ENCODE measurements at places on chromosomes 1 and 21. TPM values are rescaled to one million over a fixed set of nuclear protein-coding genes. Genes with fewer than 3 reads are reported as not detected.

LIPI gene
- not detected for total RNA-seq

PDC gene
- total RNA-seq, result not detected

C1orf87 gene
- not detected for total RNA-seq

FAM89A gene
- total RNA-seq, result 44.2 TPM

RGS8 gene
- total RNA-seq, result not detected

PARS2 gene
- total RNA-seq, result 4.8 TPM

GUCA2B gene
- total RNA-seq, result not detected

OR14A16 gene
- total RNA-seq, result not detected

FNDC10 gene
- total RNA-seq, result 1.4 TPM

C1orf115 gene
- 124 TPM for total RNA-seq

DIRAS3 gene
- total RNA-seq, result 0.85 TPM

THAP3 gene
- 23.5 TPM for total RNA-seq

ST6GALNAC5 gene
- total RNA-seq, result not detected

FHAD1 gene
- total RNA-seq, result 0.23 TPM

S100A3 gene
- 1.3 TPM for total RNA-seq

RPAP2 gene
- 22.8 TPM for total RNA-seq

SLC9C2 gene
- not detected for total RNA-seq

LENEP gene
- total RNA-seq, result not detected

MAGI3 gene
- total RNA-seq, result 15.6 TPM

C1orf210 gene
- not detected for total RNA-seq

CCDC181 gene
- total RNA-seq, result not detected

IGSF9 gene
- total RNA-seq, result not detected

NEGR1 gene
- under 0.01 TPM for total RNA-seq

IGSF5 gene
- total RNA-seq, result not detected

NCAM2 gene
- total RNA-seq, result 0.42 TPM

DMRTA2 gene
- total RNA-seq, result not detected

AUNIP gene
- 2.0 TPM for total RNA-seq

TARBP1 gene
- total RNA-seq, result 16.7 TPM

HAO2 gene
- not detected for total RNA-seq

ESPN gene
- total RNA-seq, result 0.68 TPM

BEND5 gene
- 0.47 TPM for total RNA-seq

SPRR2B gene
- not detected for total RNA-seq

PSRC1 gene
- total RNA-seq, result 8.4 TPM

MTARC1 gene
- total RNA-seq, result 1.9 TPM

PTPRC gene
- total RNA-seq, result not detected

FOXD3 gene
- total RNA-seq, result not detected

Measured in dermis blood vessel endothelial cell (primary cell).